ENCODE measurements at places on chromosomes 7 and 10. TPM values are rescaled to one million over a fixed set of nuclear protein-coding genes. Genes with fewer than 3 reads are reported as not detected.

GRCh38 chr7:29319719-29320521 is 125.3 kb downstream of the CHN2 start:
- H3K27ac ChIP-seq = no peak overlapping the region
- no peak overlapping the region for H3K4me3 ChIP-seq
- no peaks in the 10 kb centered on the region for H3K27me3 ChIP-seq
- H3K4me1 ChIP-seq = no peaks in the 10 kb centered on the region
- DNase-seq = no peak

- peaks cover 79% of the 10 kb centered on the region for H3K27me3 ChIP-seq
- H3K4me3 ChIP-seq = no peak overlapping the region
- H3K36me3 ChIP-seq = peaks cover 1% of the 10 kb centered on the region
- H3K27ac ChIP-seq = no peak overlapping the region
Measured at GRCh38 chr7:122306320-122307227, 2.0 kb upstream of the FEZF1 start.

The TMEM236 gene
- total RNA-seq = 0.11 TPM

GRCh38 chr10:73801253-73801590 is 10.2 kb downstream of the NDST2 start:
- peaks cover 43% of the 10 kb centered on the region for H3K36me3 ChIP-seq
- H3K4me3 ChIP-seq = no peak overlapping the region
- no peak for DNase-seq
- H3K4me1 ChIP-seq = peaks cover 20% of the 10 kb centered on the region
- H3K27me3 ChIP-seq = no peaks in the 10 kb centered on the region

- peaks cover 28% of the 10 kb centered on the region for H3K27me3 ChIP-seq
- H3K4me3 ChIP-seq = peak overlapping the region; percentile 37
Measured at GRCh38 chr7:44324481-44325200, 753 bp downstream of the CAMK2B start.

DNA sequence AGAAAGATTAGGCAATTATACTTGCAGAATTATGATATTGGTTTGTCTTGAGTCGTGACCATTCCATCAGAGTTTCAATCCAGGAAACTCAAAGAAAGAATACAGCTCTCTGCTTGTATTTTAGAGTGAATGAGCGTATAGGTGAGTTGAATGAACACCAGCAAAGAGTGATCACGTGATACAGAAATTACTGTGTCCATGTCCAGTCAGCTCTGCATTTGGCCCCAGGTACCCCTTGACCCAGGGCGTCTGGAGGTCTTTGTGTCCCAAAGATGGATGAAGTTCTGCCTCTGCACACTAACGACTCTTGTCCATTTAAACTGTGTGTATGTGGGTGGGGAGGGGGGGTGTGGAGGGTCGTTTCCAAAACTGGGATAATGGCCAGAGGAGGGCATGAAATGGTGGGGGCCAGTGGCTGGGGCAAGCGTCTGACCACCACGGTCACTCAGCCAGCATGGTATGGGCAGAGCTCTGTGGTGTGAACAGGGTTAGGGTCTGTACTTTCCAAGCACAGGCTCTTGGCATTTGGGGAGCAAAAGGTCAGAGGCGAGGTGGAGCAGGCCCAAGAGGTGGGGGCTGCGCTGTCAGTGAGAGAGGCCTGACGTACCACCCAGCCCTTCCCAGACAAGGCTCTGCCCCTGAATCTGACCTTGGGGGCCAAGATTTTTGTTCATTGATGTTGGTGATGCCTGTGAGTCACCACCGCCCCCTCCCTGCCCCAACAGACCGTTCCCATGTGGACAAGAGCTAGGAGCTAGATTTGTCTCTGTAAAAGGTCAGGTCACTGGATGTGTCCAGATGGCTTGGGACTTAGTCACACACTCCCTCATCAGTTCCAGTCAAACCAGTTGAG is 1.4 kb downstream of the PTPRE start:
- H3K4me1 ChIP-seq = no peaks in the 10 kb centered on the region
- H3K27ac ChIP-seq = no peak overlapping the region
- DNase-seq = no peak
- no peaks in the 10 kb centered on the region for H3K36me3 ChIP-seq
- H3K4me3 ChIP-seq = no peak overlapping the region

- no peak overlapping the region for H3K27ac ChIP-seq
- no peaks in the 10 kb centered on the region for H3K4me1 ChIP-seq
- no peak for DNase-seq
Measured at GRCh38 chr10:128373071-128373749, 247.0 kb upstream of the MKI67 start.

GRCh38 chr7:47407136-47407535 is 174.8 kb downstream of the TNS3 start:
- no peak overlapping the region for H3K4me3 ChIP-seq
- H3K27ac ChIP-seq = no peak overlapping the region

DNA sequence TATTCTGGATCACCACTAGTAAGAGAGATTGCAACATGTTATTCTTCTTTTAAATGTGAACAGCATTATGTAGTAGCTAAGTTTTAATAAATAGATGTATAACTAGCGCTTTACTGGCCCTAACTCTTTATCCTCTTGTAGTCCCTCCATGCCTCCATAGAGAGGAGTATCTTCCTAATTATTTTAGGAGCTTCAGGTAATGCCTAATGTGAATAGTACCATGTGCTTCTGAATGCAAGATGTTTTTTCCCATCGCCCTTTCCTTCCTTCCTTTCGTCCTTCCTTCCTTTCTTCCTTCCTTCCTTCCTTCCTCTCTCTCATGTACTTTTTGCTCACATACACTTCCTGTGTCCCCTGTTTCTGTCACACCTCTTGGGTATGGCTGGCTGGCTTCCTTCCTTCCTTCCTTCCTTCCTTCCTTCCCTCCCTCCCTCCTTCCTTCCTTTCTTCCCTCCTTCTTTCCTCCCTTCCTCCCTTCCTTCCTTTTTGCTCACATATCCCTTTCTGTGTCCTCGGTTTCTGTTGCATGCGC is 290.7 kb downstream of the HDAC9 start:
- no peaks in the 10 kb centered on the region for H3K36me3 ChIP-seq
- peaks cover 1% of the 10 kb centered on the region for H3K27me3 ChIP-seq
- no peak overlapping the region for H3K27ac ChIP-seq
- H3K4me3 ChIP-seq = no peak overlapping the region
- H3K4me1 ChIP-seq = no peaks in the 10 kb centered on the region

DNA sequence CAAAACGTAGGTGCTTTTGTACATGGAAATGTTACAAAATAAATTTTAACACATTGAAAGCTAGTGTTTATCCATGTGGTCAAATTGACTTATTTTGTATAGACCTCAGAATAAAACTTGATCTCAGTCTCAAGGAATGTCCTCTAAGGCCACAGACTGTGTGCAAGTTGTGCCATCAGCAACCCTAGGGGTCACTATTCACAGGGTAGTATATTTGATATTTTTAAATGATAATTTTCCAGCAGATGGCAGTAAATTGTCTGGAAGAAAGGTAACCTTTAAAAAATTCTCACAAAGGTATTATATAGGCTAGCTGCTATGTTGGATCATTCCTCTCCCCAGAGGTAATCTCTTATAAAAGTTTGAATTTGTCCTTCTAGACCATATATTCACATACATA is 12.9 kb upstream of the SNX10 start:
- peak; percentile 10 for DNase-seq
- peaks cover 24% of the 10 kb centered on the region for H3K4me1 ChIP-seq
- H3K36me3 ChIP-seq = no peaks in the 10 kb centered on the region
- H3K4me3 ChIP-seq = no peak overlapping the region

The CYP26C1 gene
- total RNA-seq = not detected

- no peak for DNase-seq
- no peak overlapping the region for H3K4me3 ChIP-seq
- no peak overlapping the region for H3K27ac ChIP-seq
- H3K27me3 ChIP-seq = no peaks in the 10 kb centered on the region
- no peaks in the 10 kb centered on the region for H3K36me3 ChIP-seq
Measured at GRCh38 chr7:68180761-68181160, 1184.1 kb downstream of the TYW1 start.

- H3K27ac ChIP-seq = no peak overlapping the region
- no peak overlapping the region for H3K4me3 ChIP-seq
- H3K27me3 ChIP-seq = no peaks in the 10 kb centered on the region
- no peaks in the 10 kb centered on the region for H3K4me1 ChIP-seq
- H3K36me3 ChIP-seq = no peaks in the 10 kb centered on the region
- DNase-seq = no peak
Measured at GRCh38 chr7:141837683-141838082, 3.6 kb downstream of the PRSS37 start.

The FFAR4 gene
- total RNA-seq = not detected

The IGFBP1 gene
- total RNA-seq = not detected

GRCh38 chr10:27145937-27146336 is 8.2 kb downstream of the YME1L1 start:
- no peak overlapping the region for H3K4me3 ChIP-seq
- H3K27ac ChIP-seq = peak overlapping the region; percentile 38
- no peak for DNase-seq
- H3K36me3 ChIP-seq = peaks cover 58% of the 10 kb centered on the region

The ZNF783 gene
- 13.4 TPM for total RNA-seq

The CYP17A1 gene
- total RNA-seq = not detected

DNA sequence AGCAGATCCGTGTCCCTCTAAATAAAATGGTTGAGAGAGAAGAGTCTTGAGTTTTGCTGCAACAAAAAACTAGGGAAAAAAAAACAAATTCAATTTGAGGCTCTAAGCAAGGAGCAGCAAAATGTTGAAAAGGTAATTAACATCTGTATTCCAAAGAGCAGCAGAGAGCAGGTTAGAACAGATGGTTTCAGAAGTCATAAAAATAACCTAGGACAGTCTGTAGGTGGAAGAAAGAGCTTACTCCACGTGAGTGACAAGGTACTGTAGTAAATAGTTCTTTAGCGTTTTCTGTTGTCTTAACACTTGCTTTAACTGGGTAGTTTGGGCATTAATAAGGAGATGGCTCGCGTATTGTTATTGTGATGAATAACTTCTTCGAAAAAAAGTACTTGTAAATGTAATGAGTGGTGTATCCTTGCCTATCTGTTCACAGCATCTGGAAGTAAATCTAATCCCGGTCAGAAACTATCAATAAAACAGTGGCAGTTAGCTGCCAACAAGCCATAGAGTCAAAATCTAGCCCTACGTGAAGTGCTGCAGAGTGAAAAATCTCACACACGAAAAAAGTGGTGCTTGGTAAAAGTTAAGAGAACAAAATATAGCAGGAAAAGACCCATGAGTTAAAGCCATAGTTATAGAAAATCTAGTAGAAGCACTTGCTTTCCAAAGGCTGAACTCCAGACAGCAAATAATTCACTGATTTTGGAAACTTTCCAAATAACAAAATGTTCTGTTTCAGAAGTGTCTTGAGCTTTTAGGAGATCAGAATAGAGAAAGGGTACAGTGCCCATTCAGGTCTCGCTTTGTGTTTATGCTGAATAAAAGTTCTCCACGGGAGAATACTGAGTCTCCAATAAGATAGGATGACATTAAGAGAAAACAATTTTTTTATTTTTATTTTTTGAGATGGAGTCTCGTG is 49.3 kb upstream of the PARD3 start:
- no peaks in the 10 kb centered on the region for H3K4me1 ChIP-seq
- peaks cover 5% of the 10 kb centered on the region for H3K27me3 ChIP-seq
- no peak for DNase-seq
- H3K27ac ChIP-seq = no peak overlapping the region
- H3K4me3 ChIP-seq = no peak overlapping the region
- H3K36me3 ChIP-seq = no peaks in the 10 kb centered on the region

- no peak for DNase-seq
- H3K27me3 ChIP-seq = peaks cover 7% of the 10 kb centered on the region
- H3K4me3 ChIP-seq = no peak overlapping the region
- peaks cover 3% of the 10 kb centered on the region for H3K36me3 ChIP-seq
- H3K27ac ChIP-seq = no peak overlapping the region
Measured at GRCh38 chr10:12972146-12972545, 29.4 kb downstream of the CCDC3 start.

DNA sequence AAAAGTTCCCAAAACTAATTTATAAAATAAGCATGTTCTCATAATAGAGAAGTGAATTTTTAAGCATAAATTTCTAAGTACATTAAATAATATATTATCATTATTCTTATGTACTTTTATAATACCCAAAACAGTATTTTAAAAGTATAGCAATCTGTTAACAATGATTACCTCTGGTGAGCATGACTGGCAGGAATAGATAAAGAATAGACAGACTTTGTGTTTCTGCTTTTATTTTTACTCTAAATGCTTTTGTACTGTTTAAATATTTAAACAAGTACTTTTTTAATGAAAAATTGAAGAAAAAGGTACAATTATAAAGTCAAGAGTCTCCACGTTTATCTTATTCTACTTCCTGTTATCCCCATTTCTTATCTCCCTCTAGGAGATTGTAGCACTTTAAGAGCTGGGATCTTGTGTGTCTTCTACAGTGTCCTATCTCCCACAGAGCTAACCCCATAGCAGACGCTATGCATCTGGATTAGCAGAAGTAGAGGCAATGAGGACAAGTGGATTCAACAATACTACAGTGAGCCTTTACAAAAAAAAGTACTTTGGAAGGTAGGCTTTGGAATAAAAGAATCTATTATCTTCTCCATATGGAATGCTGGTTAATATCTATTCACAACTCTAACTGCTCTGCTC is 42.9 kb downstream of the IDE start:
- H3K4me1 ChIP-seq = no peaks in the 10 kb centered on the region
- H3K27ac ChIP-seq = no peak overlapping the region
- H3K4me3 ChIP-seq = no peak overlapping the region
- H3K27me3 ChIP-seq = no peaks in the 10 kb centered on the region
